ENCODE measurements at places on chromosomes 1 and 21.

DNA sequence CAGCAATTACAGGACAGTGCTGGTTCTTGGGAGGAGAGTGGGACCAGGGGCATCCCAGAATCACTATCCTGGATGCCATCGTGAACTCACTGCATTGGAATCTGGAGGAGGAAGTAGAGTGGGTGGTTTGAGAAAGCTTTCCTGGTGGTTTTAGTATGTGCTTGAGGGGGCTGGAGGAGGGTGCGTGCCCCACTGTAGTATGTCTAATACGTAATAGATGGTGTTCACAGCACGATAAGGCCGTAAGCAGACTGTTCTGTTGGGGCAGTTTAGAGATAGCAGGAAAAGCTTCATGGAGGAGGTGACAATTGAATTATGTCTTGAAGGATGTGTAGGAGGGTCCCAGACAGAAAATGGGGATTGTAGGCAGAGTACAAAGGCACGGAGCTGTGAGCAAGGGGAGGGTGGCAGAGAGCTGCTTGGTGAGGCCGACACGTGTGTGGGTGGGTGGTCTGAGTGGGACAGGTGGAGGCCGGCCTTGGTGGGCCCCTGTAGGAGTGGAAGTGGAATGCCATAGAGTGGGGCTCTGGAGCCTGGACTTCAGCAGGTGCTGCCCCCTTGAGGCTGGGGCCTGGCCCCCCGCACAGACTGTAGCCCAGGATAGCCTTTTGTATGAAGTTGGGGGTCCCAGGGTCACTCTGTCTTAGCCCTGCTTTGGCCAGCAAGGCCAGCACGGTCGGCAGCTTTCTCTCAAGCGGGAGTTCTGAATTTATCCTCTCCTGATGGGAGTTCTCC, 37.0 kb downstream of the IL6R start:
- DNase-seq: no peak

- no peak for DNase-seq
Measured at GRCh38 chr1:170694172-170694926, 30.4 kb downstream of the PRRX1 start.

DNA sequence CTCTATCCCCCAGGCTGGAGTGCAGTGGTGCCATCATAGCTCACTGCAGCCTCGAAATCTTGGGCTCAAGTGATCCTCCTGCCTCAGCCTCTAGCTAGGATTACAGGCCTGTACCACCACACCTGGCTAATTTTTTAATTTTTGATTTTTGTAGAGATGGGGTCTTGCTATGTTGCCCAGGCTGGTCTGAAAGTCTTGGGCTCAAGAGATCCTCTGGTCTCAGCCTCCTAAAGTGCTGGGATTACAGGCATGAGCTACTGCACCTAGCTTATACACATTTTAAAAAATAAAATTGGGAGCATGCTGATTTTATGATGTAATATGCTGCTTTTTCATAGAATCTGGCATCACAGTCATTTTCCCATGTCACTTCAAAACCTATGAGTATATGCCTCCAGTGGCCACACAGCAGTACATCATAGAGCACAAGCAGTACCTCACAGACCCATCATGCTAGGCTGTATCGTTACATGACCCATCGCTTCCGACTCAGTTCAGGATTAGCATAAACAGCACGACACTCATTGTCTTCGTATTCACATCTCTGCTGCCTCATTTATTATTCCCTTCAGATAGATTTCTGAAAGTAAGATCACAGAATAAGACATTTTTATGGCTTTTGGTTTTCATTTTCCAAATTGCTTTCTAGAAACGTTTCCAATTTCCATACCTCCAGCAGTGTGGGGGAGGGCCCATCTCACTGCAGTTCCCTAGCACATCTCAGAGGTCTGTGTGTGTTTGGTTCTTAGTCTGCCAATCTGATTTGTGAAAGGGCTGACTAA, 35.9 kb upstream of the CCSAP start:
- no peak for DNase-seq

- DNase-seq: no peak
Measured at GRCh38 chr1:217363319-217363718, 267.6 kb downstream of the GPATCH2 start.

GRCh38 chr1:43835082-43836021, 98.2 kb upstream of the ARTN start:
- no peak for DNase-seq

- no peak for DNase-seq
Measured at GRCh38 chr1:78540048-78540447, 49.3 kb downstream of the PTGFR start.

GRCh38 chr1:157724537-157725220, 24.1 kb upstream of the FCRL3 start:
- no peak for DNase-seq

DNA sequence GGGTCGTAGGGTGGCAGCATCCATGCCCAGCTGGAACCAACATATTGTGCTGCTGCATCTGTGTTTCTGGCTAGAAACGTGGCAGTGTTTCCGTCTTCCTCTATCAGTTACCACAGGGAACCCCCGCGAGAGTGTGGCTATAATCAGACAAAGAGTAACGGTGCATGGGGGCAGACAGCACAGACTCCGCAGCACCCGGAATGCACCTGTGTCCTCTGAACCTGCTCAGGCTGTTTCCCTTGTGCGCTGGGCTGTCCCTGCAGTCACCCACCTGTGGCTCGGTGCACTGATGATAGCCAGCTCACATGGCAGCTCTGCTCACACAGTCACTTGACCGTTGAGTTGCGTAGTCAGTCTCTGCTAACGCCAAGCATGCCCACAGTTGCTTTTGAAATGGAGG, 11.4 kb upstream of the PCBP3 start:
- DNase-seq: no peak

DNA sequence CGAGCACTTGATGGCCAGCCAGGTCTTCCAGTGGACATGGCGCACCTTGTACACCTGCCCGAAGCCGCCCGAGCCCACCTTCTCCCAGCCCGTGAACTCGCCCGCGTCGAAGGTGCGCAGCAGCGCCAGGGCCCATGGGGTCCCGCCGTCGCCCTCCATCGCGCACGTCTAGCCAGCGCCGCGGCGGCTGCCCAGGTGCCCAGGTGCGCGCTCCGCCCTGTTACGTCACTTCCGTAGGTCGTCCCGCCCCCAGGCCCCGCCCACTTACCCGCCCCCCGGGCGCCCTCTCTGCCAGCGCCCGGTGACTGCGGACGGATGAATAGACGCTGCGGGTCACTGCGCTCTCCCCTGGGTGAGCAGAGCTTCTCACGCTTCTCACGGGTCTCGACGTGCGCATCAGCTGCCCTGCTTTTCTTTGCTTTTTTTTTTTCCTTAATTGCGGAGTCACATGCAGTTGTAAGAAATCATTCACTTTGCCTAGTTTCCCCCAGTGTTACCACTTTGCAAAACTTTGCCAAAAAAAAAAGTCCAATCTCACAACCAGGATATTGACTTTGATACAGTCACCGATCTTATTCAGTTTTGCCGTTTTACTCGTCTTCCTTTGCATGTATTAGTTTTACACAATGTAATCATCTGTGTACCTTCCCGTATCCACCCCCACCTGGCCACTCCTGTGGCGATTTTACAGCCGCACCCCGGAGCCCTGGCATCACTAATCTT, at the start of gene RIPK4:
TSS of gene RIPK4 (minus strand) at position 170 of the 723 bp plus-strand sequence. CDS start at position 159, 11 bp downstream.
- peak; percentile 48 for DNase-seq

DNA sequence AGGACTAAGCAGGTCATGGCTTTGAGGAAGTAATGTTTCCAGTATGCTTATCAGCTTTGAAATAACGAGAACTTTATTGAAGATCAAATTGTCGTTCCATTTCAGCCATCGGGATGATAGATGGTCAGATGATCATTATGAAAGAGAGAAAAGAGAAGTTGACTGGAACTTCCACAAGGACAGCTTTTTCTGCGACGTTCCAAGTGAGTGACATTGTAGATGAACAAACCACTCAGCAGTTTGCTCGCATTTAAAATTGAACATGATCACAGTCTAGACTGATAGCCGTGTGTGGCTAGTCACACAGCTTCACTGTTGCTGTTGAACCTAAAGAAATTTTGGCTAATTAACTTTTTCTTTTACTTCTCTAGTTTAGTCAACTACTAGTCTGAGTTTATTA, 151.1 kb downstream of the TLR5 start:
- DNase-seq: no peak

DNA sequence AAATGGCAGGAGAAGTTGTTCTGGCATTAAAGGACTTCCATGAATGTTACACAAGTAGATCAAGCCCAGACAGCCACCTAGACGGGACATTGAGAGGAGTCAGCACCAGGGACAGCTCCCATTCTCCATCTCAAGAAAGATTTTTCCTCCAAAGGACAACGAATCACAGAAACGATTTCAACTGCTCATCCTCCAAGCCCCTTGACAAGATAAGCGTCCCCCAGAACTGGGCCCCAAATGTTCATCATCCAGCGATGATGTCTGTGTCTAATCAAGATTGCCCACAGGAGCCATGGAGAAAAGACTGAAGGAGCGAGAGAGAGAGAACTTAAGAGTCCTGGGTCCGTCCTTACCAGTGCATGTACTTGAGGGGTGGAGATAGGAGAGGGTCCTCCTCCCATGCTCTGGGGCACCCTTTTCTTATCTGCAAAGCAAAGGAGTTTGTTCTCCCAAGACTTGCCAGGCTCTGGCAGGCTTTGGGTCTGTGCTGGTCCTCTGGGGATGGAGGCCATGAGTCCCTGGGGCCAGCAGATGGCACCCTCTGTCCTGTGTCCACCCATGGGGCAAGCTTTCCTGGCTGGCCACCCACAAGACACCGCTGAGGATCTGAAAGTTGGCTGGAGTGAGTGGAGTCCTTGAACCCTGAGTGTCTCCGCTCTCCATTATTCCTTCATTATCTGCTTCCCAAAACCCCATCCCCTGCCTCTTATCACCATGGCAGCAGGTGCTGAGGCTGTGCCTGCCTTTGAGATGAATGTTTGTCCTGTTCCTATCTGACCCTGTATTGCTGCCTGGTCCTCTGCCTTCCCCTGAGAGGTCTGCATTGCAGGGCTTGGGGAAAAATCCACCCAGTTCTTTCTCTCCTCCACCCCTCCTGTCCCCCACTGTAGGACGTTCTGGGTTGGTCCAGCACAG, 164.6 kb downstream of the ACTL8 start:
- no peak for DNase-seq

DNA sequence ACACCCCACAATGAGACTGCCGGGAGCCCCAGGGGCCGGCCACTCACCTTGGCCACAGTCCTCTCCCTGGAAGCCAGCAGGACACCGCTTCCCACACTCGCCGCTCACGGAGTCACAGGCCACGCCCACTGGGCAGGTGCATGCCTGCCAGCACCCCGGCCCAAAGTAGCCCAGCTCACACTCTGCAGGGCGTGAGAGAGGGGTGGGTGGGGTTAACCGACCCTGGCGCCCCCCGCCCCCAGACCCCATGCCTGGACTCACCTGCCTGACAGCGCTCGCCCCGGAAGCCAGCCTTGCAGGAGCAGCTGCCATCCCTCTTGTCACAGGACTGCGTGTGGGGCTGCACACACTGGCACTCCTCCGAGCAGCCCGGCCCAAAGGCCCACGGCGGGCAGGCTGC, 50.7 kb downstream of the ARHGEF16 start:
- no peak for DNase-seq

DNA sequence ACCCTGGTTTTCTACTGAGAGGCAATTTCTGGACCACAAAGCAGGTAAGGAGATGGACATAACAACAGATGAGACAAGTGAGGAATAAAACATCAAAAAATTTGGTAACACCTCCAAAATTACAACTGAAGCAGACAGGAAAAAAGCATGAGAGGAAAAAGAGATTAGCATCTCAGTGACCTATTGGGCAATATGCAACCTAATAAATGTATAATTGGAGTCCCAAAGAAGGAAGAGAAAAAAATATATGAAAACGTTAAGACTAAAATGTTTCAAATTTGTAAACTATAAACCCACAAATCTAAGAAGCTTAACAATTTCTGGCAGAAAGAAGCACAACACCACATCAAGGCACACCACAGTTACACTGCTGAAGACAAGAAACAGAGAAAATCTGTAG, 208.2 kb upstream of the TNR start:
- DNase-seq: no peak

GRCh38 chr1:201103666-201104065, 8.6 kb downstream of the CACNA1S start:
- no peak for DNase-seq

GRCh38 chr1:24929398-24930259, 447 bp downstream of the RUNX3 start:
- DNase-seq: peak; percentile 49

DNA sequence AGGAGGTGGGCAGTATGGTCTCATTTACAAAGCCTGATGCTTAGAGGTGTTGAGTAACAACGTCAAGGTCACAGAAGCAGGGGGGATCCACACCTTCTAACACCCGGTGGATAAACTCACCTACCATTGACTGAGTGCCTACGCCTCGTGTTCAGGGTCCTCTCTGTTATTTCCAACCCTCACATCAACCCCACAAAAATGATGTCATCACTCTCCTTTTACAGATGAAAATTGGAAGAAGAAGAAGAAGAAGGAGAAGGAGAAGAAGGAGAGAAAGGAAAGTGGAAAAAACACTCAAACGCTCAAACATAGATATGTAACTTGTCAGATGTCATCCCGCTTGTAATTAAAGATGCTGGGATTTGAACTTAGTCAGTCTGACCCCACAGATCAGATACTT, 653 bp upstream of the KCNN3 start:
- no peak for DNase-seq

- DNase-seq: no peak
Measured at GRCh38 chr1:75614399-75614756, 3.5 kb upstream of the SLC44A5 start.

- no peak for DNase-seq
Measured at GRCh38 chr1:158458263-158458662, 3.4 kb upstream of the OR10K1 start.

DNA sequence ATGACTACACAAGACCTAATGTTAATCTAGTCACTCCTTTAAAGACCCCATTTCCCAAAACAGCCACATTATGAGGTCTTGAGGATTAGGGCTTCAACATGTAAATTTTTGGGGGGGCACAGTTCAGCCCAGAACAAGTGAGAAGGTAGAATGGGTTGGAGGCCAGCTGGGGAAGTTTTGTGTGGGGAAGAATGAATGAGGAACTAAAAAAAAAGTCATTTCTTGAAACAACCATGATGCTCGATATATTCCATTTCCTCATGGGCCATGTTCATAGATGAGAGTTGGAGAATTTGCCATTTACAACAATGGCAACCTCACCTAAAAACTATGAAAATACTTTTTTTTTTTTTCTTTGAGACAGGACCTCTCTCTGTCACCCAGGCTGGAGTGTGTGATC, 14.5 kb downstream of the NLRP3 start:
- no peak for DNase-seq

GRCh38 chr1:21564521-21565095, 55.4 kb downstream of the ALPL start:
- no peak for DNase-seq

- no peak for DNase-seq
Measured at GRCh38 chr1:239125027-239125426, 261.3 kb upstream of the CHRM3 start.

- no peak for DNase-seq
Measured at GRCh38 chr1:43981135-43981491, 2.1 kb downstream of the B4GALT2 start.

DNA sequence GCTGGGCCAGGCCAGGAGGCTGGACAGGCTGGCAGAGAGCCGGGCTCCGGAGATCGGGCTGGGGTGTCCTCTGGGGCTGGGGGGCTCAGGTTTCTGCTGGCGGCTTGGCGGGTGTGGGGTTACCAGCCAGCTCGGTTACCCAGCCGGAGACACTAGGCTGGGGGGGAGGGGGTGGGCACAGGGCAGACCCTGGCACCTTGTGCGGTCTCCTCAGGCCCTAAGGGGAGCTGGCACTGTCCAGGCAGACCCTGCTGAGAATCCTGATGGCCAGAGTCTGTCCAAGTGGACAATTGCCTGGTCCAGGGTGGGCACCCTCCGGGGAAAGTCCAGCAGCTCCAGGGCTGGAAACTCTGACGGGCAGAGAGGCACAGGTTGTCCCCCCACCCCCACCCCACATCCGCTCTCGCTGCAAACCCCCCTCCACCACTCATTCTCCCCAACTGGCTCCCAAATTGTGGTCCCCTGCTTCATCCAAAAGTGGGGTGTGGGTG, 6.7 kb downstream of the ZBTB7B start:
- DNase-seq: no peak

All from activated CD4-positive, alpha-beta T cell treated with anti-CD3 and anti-CD28 coated beads, Interleukin-2, Interleukin-4, amounts not matched to agents 100 ng/mL and 50 ng/mL, durations not matched to agents 16 hours and 8 hours (primary cell).